ENCODE measurements at places on chromosomes 4 and X.

GRCh38 chrX:23482561-23482960 is 147.9 kb downstream of the PTCHD1 start:
- DNase-seq = no peak

DNA sequence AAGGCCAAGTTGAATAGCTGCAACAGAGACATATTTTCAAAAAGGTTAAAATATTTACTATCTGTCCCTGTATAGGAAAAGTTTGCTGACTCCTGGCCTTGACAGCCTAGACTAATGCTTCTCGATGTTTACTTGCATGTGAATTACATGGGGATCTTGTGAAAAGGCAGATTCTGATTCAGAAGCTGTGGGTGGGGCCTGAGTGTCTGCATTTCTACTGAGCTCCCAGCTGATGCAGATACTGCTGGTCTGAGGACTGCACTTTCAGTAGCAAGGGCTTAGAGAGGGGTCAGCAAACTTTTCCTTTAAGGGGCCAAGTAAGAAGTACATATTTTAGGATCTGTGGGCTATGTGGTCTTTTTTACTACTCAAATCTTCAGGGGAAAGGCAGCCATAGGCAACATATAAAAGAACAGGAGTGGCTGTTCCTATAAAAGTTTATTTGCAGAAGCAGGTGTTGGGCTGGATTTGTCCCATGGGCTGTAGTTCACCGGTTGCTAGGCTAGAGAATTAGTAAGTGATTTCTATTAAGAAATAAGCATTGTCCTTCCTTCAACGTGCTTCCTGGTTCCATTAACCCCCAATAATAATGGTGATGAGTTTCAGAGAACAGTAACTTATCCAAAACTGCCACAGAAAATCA is 97.2 kb upstream of the PDE5A start:
- no peak for DNase-seq

DNA sequence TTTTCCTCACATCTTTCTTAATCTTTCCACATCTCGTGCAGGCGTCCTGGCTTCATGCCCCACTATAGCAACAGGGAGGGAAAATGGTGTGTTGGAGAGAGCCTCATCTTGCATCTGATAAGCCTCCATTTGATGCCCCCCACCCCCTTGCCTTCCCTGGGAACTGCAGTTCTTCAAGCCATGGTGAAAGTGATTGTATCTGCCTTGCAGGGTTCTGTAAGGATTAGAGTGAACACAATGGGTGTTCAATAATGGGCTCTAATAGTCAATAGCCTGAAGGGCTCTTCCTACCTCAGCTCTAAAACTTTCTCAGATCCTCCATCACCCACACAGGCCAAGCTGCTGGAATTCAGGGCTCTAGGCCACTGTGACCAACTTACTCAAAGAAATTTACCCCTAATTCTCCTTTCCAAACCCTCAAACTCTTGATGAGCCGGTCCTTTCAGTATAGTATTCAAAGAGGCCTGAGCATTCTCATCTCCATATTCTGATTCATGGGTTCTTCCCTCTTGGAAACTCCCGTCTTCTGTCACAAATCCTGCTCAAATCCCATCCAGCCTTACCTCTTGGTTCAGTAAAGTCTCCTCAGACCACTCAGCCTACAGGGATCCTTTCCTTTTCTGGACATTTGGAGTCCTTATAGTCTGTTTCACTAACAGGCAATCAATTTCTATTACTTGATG is 128.3 kb upstream of the TRIM2 start:
- no peak for DNase-seq

- no peak for DNase-seq
Observed at GRCh38 chrX:22740836-22741235, 258.9 kb upstream of the DDX53 start.

DNA sequence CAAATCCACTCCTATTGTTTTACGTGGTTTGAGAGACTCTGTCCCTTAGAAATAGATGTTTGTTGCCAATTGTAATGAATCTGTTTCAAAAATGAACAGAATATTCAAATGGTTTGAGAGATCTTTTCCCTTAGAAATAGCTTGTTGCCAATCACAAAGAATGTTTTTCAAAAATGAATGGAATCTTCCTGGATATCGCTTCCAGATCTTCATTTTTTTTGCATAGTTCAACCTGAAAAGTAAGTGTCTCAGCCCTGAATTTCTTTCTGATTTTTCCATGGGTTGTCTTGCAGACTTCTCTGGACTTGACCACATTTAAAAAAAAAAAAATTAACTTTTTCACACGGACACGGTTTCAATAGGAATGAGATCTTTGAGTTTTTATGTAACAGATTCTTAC is 22.7 kb downstream of the SHOX start:
- DNase-seq = no peak

DNA sequence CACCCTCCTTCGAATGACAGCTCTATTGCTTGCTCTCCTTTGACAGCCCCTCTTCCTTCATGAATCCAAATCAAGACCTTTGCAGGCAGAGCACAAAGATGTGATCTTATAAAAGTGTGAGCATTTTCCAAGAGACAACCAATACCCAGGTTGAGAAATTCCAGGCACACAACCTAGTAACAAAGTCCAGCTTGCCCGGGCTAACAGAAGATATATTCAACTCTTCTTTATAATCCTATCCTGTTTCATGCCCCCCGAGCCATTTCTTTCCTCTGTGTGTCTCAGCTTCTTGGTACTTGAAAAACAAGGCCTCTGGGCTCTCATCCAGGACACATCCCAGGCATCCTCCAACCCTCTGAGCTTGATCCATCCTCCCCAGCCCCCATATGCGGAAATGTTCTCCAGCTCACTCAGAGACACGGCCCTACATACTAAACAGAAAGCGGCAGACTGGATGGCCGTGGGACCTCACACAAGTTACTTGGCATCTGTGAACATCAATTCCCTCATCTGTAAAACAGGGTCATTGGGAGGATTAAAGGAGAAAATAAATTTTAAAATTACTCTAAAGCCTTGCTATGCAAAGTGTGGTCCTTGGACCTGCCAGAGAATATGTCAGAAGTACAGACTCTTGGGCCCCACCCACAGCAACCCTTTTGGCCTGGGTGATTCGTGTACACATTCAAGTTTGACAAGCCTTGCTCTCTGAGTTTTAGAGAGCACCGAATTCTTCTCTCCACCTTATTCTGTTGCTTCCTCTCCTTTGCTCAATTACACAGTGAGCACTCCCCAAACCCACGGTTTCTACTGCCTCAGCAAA is 627.0 kb downstream of the BCOR start:
- DNase-seq = no peak

- DNase-seq = no peak
Observed at GRCh38 chr4:159859656-159860148, 756.8 kb downstream of the RAPGEF2 start.

DNA sequence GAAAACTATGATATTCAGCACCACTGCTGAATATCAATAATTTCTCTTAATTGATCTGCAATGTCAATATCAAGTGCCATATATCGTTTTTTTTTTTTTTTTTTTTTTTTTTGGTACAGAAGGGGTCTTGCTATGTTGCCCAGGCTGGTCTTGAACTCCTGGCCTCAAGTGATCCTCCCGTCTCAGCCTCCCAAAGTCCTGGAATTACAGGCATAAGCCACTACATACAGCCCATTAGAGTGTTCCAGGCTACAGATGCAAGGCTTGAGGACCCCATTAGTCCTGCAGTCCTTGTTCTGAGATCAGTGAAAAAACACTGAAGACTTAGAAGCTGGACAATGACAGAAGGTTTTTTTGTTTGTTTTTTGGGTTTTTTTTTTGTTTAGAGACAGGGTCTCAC is 48.3 kb downstream of the PPP3CA start:
- DNase-seq = no peak

GRCh38 chrX:9420275-9421265 is 44.3 kb upstream of the TBL1X start:
- DNase-seq = no peak

DNA sequence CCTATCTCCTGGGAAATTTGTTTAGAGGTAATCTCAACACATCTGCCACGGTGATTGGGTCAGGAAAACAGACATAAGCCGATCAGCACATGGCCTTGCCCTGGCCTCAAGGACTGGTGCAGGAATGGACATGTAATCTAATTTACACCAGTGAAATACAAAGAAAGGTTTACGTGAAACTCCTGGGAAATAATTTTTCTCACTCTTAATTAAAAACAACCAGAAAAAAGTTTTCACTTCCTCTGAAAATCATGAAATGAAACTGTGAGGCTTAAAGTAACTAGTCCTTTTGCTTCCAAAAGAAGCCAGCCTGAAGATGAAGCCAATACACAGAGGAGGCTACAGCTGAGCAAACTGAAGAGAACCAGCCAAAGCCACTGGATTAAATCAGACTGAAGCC is 154.1 kb upstream of the FAM241A start:
- no peak for DNase-seq

DNA sequence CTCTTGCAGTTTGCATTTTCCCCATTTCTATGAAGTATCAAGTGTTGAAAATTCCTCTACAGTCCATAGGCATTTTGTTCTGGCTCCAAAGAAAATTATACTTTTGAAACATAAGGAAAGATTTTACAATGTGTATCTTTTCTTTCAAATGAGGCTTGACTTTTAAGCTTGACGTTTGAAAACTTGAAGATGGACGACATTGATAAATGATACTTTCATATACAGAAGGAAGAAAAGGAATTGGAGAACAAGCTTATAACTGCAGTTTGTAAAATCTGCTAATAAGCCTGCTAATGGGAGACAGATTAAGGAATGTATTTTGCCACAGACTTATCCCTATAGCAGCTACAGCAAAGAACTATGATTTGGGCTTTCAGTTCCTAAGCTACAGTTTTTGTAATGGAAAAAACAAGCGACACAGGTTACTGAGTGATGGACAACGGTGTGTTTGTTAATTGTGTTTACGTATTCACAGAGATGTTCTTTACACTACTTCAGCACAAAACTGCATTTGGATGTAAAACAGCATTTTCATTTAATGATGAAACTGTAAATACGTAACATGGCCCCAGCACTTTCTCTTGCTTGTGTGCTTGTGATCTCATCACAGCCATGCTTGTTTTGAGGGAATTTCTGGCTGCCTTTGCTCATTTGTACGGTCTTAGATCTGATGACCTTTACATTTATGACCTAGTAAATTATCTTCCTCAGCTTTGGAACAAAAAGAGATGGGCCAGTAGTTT is 83.2 kb upstream of the FAT1 start:
- no peak for DNase-seq

DNA sequence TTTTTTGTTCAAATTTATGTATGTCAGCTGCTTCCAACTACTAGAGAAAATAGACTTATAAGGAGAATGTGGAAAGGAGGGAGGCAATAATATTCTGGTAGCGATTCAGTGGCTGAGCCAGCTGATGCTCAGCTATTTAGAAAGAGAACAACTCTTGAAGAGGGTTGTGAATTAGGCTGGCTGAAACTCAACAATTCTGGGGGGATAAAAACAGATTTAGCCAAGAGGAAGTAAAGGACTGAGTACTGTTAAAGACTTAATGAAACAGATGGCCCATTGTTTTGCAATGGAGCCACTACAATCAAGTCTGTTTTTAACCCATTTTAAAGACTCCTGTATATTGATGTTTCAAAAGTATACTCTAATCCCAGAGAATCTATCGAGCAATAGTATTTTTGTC is 1058.9 kb downstream of the C4orf33 start:
- DNase-seq = no peak

DNA sequence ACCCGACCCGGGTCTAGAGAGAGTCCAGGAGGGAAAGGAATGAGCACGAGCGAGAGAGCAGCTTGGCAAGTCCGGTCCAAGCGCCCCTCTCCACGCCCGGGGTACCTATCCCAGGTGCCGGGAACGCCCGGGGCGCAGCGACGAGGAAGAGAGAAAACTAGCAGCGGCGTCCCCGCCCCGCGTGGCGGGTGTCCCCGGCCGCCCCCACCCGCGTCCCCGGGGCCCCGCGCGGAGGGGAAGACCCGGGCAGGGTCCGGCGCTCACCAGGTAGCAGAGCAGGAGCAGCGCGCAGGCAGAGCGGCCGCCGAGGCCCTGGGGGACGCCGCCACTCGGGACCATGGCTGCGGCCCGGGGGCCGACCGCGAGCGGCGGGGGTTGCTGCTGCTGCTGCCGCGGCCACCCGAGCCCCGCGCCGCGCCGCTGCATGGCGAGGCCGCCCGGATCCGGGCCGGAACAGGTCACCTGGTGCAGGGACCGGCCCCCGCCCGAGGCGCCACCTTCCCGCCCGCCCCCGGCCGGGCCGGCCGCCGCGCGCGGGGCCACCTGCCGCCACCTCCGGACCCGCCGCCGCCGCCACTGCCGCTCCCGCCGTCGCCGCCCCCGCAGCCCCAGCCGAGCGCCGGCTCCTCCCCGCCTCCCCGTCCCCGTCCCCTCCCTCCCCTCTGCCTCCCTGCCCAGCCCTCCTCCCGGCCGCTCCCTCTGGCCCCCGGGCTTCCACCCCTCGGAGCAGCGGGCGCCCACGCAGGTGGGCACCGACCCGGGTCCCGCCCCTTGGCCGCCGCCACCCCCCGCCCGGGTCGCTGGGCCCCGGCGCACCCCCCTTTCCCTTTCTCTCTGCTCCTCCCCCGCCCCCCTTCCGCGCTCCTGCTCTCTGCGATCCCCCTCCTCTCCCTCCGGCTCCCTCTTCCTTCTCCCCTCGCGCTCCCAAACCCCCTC is at the start of gene SEL1L3:
Gene SEL1L3 (minus strand): TSS at position 578 of the 936 bp plus-strand sequence. CDS start 152 bp downstream, at position 426.
- peak; percentile 33 for DNase-seq
